ENCODE measurements at places on chromosomes 5 and 9.

DNA sequence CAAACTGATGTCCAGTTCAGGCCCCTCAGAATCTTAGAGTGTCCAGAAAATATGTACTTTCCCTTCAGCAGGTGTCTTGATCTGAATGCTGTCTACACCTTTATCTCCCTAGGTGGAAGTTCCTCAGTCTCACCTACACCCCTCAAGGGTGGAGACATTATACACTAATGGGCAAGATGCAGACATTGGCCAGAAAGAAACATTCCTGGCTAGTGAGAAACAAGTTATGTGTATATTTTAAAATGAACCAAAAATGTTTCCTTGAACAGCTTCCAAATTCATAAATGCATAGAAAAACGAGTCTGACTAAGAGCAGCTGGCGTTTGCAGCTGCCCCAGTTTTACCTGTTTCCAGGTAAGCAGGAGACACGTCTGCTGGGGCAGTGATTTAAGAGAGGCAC is 140.5 kb upstream of the IRX4 start:
- no peak for DNase-seq

GRCh38 chr5:40491644-40492043 is 188.1 kb upstream of the PTGER4 start:
- DNase-seq: no peak

- DNase-seq: no peak
Measured at GRCh38 chr9:13491493-13492424, 212.3 kb upstream of the MPDZ start.

DNA sequence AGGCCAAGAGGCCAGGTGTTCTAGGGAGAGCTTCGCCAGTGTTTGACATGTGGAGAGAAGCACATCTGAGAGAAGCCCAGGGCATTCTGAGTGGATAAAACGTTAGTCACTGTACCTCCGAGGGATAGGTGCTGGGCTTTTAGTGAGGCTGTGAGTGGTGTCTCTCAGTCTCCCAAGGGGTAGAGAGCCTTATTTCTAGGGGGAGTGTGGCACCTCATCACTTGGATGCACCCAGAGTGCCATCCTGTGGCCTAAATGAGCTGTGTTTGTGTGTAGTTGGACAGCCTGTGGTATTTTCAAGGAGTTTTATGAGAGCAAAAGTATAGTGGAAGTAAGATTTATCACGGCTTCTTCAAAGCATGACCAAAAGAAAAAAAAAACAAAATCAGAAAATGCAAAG is 1046.9 kb upstream of the WWC1 start:
- no peak for DNase-seq

GRCh38 chr9:130689937-130690700 is 3.5 kb upstream of the EXOSC2 start:
- peak; percentile 56 for DNase-seq

GRCh38 chr9:133738640-133739225 is 581 bp upstream of the SARDH start:
- no peak for DNase-seq

DNA sequence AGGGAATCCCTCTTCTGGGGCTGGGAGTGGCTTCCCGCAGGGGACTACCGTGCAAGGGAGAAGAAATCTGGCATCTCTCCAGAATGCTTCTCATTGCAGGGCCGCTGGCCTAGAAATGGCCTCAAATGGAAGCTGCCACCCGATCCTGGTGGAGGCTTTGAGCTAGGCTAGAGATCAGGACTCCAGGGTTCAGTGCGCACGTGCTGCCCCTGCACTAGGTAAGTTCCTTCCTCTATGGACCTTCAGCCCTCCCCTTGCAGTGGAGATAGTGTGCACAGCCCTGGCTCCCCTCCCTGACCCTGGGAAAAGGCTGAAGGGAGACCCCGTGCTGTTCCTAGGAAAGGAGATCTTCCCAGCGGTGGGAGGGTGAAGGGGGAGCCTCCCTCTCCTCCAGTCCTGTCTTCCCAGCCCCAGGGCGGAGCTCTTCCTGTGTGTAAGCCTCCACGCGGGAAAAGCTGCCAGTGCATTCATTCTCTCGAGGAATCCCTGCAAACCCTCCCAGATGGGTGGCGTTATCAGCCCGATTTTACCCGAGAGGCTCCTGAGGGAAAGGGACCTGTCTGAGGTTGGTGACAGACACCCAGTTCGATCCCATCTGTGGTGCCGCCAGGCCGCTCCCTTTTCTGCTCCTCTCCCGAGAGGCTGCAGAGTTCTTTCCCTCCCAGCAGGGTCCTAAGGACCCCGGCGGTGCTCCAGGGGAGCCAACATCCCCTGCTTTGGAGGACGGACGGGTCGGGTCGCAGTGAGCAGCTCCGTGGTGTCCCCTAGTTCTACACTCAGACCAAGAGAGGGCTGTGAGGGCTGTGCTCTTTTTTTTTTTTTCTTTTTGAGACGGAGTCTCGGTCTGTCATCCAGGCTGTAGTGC is 1.4 kb upstream of the CERCAM start:
- no peak for DNase-seq

GRCh38 chr5:76479973-76480667 is 77.0 kb downstream of the IQGAP2 start:
- no peak for DNase-seq

DNA sequence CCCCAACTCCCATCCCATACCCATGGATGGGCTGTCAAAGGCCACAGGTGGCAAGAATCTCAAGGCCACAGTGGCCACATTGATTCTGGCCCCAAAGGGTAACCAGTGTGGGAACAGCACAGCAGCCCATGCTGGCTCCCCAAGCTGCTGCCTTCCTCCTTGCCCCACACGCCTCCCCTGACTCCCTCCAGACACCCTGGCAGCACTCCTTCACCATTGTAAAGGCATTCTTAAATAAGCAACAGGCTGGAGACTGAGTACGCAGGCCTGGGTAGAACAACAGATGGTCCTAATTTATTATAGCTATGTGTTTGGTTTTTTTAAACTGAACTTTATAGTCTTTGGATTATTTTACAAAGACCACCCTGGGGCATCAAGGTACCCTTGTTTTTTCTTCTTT is 158.8 kb downstream of the TSSK1B start:
- no peak for DNase-seq

GRCh38 chr9:138060881-138061280 is 183.3 kb downstream of the CACNA1B start:
- no peak for DNase-seq

DNA sequence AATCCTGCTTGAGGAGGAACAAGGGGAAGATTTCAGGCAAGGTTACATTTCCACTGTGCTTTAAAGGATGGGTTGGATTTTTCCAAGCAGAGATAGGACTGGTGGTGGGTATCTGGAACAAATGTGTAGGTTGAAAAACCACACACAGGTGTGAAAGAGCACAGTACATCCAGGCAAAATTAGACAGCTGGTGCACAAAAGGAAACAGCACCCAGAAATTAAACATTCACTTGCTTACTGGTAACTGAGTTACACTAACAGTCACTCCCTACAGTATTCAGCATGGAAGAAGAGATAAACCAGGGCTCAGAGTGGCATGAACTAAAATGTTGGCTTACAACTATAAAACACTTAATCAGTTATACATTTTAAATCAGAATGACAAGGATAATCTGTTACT is 81.5 kb upstream of the RASEF start:
- no peak for DNase-seq

- no peak for DNase-seq
Measured at GRCh38 chr9:116030517-116030916, 123.1 kb upstream of the PAPPA start.

- no peak for DNase-seq
Measured at GRCh38 chr5:61251874-61252642, 80.0 kb upstream of the ZSWIM6 start.

- DNase-seq: no peak
Measured at GRCh38 chr9:125942125-125942524, 195.0 kb downstream of the PBX3 start.

- DNase-seq: no peak
Measured at GRCh38 chr9:76371901-76372300, 22.3 kb downstream of the RFK start.

GRCh38 chr9:108012886-108013665 is 523.5 kb upstream of the KLF4 start:
- no peak for DNase-seq

GRCh38 chr5:83780699-83781350 is 60.2 kb upstream of the HAPLN1 start:
- no peak for DNase-seq

DNA sequence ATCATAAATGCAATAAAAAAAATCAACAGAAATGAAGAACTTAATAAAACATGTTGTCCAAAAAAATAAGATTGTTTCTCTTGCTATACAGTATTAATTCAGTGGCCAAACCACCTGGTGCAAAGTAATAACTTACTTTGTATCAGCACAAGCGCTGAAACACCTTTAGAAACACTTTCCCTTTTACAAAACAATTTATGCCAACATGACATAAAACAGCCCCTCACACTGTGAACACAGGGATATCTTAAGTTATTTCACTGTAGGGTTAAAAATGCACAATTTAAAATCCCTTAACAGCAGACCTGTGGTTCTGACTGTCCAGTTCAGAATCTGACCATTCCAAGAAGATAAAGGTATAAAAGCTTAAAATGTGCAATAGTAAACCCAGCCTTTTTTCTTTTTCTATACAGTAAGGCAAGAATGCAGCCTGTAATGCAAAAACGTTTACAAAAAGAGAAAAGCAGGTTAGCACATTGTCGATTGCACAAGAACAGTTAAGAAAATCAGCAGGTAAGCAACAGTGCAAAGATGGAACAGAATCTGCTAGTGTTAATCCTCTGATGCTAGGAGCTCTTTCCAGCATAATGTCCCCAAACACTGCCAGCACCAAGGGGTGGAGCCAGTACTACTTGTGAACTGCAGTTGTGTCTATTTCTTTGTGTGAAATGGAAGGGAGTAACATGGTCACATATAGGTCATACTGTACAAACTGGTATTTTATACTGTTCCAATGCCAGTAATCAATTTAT is 21.6 kb downstream of the RAB14 start:
- no peak for DNase-seq

DNA sequence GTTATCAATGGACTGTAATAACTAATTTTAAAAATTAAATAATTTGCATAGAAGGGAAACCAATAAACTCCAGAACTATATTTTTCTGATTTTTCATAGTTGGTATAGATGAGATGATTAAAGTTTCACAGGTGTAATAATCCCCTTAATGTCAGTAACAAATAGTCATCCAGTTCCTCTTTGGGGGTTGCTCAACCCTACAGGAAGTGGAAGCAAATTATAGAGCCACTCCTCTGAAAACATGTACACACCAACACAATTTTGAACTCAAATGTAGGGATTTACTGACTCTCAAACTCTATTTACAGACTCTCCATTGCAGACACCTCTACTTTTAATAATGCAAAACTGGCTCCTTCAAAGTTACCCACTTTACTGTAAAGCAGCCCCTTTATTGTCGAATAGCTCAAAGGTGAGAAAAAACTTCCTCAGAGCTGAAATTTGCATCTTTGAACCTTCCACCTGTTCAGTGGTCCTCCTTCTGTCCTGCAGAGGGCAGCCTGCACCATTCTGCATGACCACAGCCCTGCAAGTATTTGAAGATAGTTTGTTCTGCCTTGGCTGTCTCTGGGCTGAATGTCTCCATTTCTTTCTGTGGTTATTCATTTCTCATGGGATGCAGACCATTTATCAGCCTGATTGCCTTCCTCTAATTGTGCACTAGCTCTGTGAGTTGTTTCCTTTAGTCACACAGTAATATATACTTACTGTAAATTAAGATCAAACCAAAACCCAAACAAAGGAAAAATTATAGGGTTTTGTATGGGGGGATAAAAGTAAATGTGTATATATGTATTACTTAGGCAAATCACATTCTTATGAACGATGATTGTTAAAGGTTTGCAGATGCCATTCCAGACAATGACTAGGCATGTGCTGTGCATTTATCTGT is 383.2 kb upstream of the SGCD start:
- peak; percentile 60 for DNase-seq

- DNase-seq: no peak
Measured at GRCh38 chr9:133778336-133779013, 40.3 kb upstream of the SARDH start.

DNA sequence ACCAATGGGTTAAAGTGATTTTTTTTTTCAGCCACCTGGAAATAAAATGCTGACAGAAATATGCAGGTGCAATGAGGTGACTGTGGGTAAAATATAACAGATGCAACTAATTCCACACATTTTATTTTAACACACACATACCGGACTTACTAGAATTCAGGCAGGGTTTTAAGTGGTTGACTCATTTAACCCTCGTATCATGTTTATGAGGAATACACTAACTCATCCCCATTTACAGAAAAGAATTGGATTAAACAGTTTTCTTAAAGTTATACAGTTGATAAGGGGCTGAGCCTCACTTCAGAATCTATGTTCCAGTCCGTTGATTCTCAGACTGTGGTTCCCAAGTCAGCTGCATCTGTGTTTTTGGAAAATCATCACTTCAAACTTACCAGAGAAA is 207.5 kb downstream of the CHSY3 start:
- no peak for DNase-seq

DNA sequence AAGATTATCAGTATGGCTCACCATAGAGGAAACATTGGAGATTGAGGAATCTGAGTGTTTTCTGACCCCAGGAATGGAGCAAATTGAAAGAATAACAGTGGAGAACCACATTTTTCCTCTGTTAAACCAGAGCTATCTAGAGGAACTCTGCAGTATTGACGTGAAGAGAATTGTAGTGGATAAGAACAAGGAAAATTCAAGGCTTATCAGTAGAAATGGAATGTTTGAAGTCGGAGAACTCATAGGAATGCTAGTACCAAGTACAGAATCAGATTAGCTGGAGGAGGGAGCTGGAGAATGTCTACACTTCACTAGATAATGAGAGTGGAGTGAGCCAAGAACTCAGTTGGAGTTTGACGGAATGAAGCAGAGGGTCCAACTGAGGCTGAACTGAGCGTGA is 50.3 kb downstream of the SNCAIP start:
- no peak for DNase-seq

GRCh38 chr9:35695943-35696401 is 6.2 kb upstream of the TPM2 start:
- no peak for DNase-seq

DNA sequence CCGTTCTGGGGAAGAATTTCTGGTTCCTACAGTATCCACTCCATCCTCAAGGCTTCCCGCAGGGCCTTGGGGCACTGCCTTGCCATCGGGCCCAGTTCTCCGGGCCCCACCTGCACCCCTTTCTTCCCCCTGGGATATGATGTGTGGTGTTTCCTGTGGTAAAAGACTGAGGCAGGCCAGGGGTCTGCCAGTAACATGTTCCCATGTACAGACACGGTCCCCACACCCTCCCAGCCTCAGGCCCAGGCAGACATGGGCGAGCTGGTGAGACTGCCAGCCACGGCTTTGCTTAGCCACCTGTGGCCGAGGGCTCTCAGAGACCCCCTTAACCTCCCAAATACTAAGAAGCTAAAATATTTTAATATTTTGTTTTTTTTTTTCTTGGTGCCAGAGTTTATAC is 46.0 kb downstream of the NDST1 start:
- DNase-seq: no peak

GRCh38 chr9:77433675-77434445 is 214.3 kb downstream of the GNA14 start:
- peak; percentile 69 for DNase-seq

- DNase-seq: no peak
Measured at GRCh38 chr9:84788803-84789462, 119.4 kb downstream of the NTRK2 start.

DNA sequence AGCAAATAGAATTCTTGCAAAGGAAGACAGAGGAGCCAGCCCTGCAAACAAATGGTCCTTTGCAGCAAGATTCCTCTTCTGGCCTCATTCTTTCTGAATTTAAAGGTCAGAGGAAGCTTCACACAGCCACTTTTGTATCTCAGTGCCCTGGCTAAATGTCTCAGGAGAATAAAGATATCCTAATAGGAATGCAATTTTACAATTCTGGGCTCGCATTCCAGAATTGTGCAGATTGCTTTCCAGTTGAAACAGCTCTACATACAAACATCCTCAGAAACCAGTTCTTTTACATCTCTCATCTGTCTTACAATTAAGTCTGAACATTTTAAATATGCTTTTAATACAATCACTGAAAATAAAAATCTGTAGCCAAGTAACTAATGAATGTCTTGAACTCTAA is 14.6 kb upstream of the ACOT12 start:
- no peak for DNase-seq

All from left cardiac atrium (tissue), 4 donors.